ENCODE measurements at places on chromosomes 3 and 15.

DNA sequence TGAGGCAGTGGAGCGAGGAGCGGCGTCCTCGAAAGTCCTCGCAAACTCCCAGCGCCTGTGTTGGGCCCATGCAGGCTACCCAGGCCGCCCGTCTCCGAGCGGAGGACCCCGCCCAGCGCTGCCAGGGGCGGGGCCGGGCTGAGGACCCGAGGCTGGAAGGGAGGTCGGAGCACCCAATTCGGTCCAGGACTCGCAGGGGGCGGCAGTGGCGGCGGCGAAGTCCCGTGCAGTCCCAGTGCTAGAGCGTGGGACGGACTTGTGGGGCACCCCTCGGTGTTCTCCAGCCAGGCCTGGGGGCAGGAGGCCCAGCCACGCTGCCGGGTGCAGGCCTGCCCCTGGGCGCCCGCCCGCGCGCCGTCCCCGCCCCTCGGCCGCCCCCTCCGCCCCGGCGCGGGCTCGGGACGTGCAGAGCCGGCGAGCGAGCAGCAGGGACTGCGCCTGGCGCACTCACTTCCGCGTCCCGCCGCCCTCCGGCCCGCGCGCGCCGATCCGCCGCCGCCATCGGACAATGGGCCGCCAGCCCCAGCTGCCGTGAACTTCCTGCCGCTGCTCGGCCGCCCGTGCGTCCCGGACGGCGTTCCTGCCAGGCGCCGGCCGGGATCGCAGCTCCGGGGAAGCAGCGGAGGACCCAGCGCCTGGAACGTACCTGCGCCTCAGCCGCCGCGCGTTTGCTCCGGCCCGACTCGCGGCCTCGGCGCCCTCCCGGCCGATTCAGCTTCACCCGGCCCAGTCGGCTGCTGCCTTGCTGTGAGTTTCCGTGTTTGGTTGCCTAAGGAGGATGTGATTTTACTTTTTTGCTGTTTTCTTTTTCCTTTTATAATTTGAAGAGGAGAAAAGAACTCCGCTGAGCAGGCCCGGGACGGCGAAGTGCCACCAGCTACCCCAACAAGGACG lies 596 bp upstream of the LIMD1 start:
- peak; percentile 42 for DNase-seq

- no peak for DNase-seq
These were observed 33.4 kb downstream of the SPINK8 start for GRCh38 chr3:48299746-48300712.

DNA sequence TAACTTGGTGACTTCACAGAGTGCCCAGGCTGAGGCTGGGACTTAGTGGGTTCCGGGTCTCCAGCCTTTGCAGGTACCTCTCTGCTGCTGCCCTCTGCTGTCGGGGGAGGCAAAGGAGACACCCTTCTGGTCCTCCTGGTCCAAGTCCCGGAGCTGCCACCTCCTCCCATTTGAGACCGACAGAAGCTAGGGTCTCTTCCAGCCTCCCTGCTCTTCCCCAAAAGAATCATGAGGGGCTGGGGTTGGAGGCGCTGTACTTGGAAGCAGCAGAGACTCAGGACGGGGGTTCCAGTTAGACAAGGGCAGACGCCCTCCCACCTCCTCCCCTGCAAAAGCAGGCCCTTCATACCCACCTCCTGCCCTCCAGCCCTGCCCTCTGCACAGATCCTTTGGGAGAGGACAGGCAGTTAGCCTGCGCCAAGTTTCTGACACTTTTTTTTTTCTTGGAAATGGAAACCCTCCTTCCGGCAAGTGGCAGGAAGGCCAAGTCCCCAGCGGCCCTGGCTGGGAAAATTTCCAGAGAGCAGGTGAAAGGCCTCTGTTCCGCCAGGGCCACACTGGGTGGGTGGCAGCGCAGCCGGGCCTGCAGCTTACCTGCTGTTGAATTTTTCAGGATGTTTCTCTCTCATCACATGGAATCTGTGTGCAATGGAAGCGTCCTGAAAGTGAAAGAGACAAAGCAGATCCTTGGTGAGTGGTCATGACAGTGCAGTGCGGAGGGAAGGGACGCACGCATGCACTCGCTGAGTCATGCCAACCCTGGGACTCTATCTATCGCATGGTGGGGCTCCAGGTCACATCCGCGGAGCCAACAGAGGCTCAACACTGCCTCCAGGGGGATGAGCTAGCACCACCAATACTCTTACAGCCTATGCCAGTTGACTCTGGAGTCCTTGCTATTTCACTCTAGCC lies 119.9 kb downstream of the DGKG start:
- peak; percentile 55 for DNase-seq

- DNase-seq: no peak
These were observed 155.8 kb downstream of the TLE3 start for GRCh38 chr15:69941706-69942495.

DNA sequence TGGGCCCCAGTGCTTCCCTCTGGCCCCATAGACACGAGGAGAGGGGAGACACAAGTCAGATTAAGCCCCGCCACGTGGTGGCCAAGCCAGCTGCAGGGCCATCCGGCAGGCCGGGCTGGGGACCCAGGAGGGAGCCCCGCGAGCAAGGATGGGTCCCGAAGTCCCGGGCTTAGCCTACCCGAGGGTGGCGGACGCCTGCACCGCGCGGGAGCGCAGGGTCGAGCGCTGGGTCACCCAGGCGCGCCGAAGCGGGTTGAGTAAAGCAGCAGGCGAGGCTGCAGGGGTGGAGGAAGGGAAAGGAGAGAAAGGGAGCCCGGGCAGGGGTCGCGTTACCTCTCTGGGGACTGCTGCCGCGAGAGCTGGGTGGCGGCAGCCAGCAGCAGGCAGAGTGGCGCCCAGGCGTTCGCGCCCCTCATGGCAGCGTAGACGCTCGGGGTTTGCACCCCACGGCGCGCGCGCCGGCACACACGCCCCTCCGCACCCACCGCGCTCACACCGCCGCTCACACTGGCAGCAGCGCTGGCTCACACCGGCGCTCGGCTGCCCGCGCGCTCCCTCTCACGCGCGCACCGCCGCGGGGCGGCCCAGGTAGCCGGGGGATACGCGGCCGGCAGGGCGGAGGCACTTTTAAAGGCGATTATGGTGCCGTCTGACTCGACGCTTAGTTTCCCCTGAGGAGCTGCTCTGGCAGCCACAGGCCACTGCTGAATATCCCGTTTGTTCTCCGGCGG lies at the start of gene PCOLCE2:
Gene PCOLCE2, minus strand, starts transcription at position 603 of the 731 bp plus-strand sequence. Its CDS starts 187 bp downstream, at position 416.
- peak; percentile 1 for DNase-seq

DNA sequence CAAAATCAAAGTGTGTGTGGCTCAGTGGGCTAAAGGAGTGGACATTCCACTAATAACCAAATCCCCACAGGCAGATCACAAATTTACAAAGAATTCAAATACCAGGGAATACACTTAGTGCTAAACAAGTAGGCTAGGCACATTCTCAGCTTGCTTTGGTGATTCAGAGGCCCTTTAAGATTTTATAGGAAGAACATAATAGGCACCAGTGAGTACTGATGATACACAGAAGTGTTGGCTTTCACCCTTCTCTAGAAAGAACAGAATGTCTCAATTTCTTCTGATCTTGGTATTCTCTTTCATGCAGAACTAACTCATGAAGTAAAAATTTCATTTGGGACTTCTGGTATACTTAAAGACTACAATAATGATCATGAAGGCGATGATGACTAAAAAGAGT lies 55.0 kb downstream of the POLR2M start:
- DNase-seq: no peak

DNA sequence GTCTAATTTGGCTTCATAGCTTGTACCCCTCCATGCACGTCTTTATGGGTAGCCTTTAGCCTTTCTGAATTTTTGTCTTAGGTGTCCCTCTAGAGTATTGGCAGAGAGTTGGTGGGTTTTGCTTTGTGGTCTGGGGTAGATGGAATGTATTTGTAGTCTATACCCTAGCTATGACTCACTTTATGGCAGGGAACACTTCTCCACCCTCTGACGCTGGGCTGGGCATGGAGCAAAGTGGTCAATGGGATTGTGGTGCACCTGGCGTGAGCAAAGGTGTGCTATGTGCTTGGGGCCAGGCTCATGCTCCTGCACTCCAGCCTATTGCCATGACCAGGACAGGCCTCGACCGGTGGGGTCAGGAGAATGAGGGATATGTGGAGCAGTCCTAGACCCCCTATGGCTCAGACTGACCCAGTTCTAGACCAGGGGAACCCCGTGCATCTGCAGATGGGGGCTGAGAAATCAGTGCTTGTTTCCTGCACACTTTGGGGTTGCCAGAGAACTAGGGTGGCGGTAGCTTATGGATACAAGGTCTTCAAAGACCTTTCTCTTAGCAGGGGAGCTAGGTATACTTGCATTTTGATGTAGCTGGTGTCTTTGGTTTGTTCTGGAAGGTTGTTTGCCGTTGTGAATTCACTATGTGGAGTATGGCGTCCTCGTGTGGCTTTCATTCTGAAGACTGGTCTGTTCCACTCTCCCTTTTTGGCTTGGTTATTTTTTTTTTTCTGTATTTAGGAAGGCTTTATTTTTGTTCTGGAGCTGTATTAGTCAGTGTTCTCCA lies 49.4 kb upstream of the RPL32 start:
- DNase-seq: no peak

DNA sequence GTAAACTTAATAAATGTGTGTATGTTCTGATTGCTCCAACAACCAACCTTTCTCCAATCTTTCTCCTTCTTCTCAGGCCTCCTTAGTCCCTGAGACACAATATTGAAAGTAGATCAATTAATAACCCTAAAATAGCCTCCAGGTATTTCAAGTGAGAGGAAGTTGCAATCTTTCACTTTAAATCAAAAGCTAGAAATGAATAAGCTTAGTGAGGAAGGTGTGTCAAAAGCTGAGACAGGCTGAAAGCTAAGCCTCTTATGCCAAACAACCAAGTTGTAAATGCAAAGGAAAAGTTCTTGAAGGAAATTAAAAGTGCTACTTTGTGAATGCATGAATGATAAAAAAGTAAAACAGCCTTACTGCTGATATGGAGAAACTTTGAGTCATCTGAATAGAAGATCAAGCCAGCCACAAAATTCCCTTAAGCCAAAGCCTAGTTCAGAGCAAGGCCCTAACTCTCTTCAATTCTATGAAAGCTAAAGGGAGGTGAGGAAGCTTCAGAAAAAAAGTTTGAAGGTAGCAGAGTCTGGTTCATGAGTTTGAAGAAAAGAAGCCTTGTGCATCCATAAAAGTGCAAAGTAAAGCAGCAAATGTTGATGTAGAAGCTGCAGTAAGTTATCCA lies 38.6 kb downstream of the CCDC80 start:
- DNase-seq: no peak

DNA sequence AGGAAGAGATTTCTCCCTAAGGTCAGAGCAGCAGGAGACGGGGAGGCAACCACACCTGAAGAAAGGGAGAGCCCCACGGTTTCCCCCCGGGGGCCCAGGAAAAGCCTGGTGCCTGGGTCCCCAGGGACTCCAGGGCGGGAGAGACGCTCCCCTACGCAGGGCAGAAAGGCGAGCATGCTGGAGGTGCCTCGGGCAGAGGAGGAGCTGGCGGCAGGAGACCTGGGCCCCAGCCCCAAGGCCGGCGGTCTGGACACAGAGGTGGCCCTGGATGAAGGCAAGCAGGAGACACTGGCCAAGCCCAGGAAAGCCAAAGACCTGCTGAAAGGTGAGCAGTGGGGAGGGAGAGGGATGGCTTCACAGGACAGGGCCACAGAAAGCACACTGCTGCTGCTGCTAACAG lies 26.2 kb upstream of the SLC28A1 start:
- no peak for DNase-seq

- no peak for DNase-seq
These were observed 3.5 kb downstream of the MYZAP start for GRCh38 chr15:57595011-57595866.

DNA sequence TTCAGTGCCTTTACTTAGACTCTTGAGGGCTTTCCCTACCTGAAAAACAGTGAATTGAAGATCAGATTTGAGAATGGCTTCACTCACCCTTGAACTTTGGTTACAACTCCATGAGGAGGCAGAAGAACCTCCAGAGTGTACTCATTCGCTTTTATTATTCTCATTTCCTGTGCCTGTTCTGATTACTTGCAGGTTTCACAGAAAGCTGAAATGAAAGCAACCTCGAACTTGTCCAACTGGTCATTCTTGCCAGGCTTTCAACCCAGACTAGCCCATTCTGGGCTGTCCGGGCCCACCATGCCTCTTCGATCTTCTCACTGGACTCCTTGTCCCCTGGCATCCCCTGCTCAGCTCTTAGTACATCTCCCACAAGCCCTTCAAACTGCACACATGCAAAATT lies 20.2 kb upstream of the THUMPD3 start:
- no peak for DNase-seq

- DNase-seq: peak; percentile 16
These were observed 2.3 kb downstream of the CHP1 start for GRCh38 chr15:41233367-41233771.

- DNase-seq: no peak
These were observed 218.8 kb upstream of the STRIT1 start for GRCh38 chr3:155512175-155512866.

DNA sequence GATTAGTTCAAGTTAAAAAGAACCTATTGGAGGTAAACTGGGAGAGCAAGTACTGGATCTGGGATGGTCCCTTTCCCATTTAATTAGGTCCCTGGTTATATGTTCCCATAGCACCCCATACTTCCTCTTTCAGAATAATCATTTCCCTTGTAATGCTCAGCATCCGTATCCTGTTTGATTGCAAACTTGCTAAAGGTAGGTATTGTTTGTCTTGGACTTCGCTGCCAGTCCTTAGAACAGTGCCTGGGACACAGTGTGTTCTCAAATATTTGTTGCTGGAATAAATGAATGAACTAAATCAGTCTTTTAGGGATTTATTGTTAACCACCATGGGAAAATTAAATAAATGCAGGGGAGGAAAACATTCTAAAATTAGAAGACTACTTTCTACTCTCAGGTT lies 299.8 kb downstream of the GRM7 start:
- DNase-seq: no peak

DNA sequence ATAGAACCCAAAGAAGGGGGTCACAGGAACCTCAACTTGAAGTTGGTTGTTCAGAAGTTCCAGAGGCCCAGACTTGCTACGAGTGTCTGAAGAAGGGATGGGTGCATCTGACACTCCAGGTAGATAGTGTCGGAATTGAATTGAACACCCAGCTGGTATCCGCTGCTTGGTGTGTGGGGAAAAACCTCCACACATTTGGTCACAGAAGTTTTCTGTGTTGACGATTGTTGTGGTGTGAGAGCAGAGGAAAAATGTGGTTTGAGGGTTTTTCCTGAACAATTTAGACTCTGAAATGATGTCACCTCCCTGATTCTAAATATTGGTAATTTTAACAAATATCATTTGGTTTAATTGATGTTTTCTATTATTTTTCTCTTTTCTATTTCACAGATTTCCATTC lies 218.8 kb upstream of the CTNNB1 start:
- no peak for DNase-seq

GRCh38 chr15:40333922-40334492 lies 6.7 kb downstream of the CCDC9B start:
- DNase-seq: peak; percentile 56

DNA sequence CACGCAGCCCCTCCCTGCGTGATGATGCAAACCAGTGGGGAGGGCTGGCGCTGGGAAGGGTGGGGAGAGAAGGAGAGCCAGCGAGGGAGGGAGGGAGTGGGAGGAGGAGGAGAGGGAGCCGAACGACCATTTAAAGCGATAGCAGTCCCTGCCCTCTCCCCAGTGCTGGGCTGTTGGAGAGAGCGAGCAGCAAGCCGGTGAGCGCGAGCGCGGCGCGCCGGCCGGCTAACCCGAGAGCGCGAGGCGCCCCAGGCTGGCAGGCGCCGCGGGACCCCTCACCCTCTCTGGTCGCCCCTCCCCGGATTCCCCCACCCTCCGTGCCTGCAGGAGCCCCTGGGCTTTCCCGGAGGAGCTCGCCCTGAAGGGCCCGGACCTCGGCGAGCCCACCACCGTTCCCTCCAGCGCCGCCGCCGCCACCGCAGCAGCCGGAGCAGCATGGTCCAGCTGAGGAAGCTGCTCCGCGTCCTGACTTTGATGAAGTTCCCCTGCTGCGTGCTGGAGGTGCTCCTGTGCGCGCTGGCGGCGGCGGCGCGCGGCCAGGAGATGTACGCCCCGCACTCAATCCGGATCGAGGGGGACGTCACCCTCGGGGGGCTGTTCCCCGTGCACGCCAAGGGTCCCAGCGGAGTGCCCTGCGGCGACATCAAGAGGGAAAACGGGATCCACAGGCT lies at the start of gene GRM7:
Gene GRM7, plus strand, starts transcription at position 162 of the 671 bp plus-strand sequence.
- peak; percentile 32 for DNase-seq

Measured in anterior cingulate cortex (tissue), 58 donors.